ENCODE measurements at places on chromosomes 1 and 21.

DNA sequence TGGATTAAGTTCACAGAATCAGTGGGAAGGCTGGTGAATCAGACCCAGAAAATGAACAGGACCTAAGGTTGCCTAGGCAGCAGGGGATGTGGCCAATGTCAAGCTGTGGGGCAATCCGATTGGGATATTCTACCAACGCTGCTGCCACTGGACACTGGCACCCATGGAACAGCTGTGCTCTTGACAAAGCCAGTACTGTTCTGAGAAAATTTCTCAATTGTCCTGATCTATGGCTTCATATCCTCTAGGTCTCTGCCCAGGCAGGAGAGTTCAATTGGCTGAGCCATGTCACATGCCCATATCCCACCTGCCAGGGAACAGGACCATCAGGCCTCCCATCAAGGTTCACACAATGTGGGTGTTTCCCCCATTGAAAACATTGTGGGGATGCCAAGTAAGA, 6.2 kb downstream of the TACSTD2 start:
- no peak for DNase-seq

DNA sequence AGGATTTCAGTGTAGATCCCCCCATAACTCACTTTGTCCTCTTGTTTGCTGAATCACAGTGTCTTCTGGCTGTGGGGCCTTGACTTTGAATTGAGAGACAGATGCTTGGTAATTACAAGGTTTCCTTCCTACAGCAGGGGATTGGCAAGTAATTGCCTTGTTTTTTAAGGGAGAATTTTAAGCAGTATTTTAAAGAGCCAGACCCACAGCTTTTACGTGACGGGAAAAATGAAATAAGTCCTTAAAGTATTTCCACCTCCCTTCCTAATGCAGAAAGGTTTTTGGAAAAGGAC, 41.0 kb downstream of the PGBD5 start:
- DNase-seq = no peak

DNA sequence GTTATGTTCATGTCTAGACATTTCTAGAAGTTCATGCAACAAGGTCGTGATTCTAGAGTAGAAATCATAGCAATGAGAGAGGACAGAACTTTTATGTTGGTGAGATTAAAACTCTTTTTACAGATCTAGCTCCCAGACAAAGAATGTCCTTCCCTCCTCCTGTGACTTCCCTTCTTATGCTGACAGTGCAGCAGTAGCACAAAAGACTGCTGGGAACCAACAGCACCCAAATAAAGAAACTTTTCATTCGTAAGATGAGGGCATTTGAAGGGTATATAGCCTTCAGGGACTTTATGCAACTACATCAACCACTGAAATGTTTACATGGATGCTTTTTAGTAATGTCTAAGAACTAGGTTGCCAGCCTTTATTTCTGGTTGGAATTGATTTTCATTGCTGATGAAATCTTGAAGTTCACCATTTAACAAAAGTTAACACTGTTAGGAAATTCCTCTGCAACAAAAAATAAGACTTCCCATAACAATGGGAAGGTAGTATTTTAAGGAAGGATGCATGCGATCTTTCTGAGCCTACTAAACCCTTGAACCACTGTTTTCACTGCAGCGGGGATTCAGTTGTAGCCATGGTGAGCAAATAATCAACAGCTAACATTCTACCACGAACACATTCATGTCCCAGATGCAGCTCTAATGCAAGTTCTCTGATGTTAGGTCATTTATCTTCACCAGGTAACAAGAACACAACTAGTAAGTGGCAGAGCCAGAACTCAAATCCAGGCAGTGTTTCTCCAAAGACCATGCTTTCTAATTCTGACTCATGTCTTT, 672.8 kb downstream of the PTPRC start:
- no peak for DNase-seq

GRCh38 chr1:37809942-37810341, 1.9 kb upstream of the YRDC start:
- DNase-seq = no peak

GRCh38 chr1:56573311-56573710, 6.1 kb downstream of the PLPP3 start:
- DNase-seq = no peak

- no peak for DNase-seq
Observed at GRCh38 chr1:70205071-70205433, 327 bp downstream of the LRRC40 start.

GRCh38 chr1:245546875-245547274, 392.1 kb downstream of the KIF26B start:
- DNase-seq = no peak

DNA sequence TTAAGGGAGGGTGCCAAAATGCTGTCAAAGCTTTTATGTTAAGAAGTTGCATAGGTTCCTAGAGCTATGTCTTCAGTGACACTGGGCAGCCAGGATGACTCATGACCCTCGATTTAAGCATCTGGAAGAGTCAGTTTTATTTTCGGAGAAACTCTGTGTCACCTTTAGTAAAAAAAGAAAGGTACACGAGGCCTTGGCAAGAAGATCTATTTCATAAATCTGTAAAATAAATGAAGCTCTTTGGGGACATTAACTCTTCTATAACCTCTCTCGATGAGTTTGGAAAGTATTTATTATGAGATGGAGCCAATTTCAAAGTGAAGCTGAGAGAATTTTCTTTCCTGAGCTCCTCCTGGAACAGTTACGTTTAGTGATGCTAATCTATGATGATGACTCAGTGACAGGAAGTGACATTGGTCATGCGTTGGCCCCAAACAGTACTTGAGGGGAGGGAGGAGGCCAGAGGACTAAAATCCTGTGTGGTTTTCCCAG, 156.5 kb downstream of the HLX start:
- no peak for DNase-seq

GRCh38 chr1:175555266-175555665, 188.1 kb downstream of the TNR start:
- DNase-seq = no peak

DNA sequence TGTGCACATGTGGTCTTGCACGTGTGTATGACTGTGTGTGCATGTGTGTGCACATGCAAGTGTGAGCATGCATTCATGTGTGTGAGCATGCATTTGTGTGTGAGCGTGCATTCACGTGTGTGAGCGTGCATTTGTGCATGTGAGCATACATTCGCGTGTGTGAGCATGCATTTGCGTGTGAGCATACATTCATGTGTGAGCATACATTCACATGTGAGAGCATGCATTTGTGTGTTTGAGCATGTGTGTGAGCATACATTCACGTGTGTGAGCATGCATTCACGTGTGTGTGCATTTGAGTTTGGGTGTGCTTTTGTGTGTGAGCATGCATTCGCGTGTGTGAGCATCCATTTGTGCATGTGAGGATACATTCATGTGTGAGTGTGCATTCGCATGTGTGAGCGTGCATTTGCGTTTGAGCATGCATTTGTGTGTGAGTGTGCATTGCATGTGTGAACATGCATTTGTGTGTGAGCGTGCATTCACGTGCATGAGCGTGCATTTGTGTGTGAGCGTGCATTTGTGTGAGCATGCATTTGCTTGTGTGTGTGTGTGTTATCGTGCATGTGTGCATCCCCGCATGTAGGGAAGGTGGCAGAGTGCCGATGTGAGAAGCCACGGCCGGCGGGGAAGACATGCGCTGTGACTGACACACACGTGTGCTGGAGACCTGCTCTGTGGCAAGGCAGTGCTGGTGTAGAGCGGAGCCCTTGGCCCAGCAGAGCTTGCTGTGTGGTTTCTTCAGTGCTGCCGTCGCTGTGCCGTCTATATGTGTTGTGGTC, 18.2 kb downstream of the ITGB2 start:
- DNase-seq = no peak

- no peak for DNase-seq
Observed at GRCh38 chr1:162840250-162840839, 20.6 kb downstream of the CCDC190 start.

DNA sequence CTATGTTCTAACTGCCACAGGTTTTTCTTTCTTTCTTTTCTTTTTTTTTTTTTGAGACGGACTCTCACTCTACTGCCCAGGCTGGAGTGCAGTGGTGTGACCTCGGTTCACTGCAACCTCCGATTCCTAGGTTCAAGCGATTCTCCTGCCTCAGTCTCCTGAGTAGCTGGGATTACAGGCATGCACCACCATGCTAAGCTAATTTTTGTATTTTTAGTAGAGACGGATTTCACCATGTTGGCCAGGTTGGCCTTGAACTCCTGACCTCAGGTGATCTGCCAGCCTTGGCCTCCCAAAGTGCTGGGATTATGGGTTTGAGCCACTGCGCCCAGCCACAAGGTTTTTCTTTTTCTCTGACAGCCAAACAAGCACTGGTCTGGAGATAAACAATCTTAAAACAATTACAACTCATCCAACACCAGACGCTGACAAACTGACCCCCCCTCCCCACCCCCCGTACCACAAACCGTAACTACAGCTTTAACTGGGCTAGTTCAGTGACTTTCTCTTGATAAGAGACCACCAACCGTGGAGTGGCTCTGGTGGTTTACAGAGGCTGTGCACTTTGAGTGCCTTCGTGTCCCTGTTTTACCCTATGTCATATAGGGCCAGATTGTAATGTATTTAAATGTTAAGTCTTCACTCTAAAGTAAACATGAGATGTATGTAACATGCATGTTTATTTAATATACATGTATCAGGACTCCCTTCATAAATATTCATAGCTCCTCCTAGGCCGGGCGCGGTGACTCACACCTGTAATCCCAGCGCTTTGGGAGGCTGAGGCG, 19.5 kb upstream of the PUM1 start:
- no peak for DNase-seq

DNA sequence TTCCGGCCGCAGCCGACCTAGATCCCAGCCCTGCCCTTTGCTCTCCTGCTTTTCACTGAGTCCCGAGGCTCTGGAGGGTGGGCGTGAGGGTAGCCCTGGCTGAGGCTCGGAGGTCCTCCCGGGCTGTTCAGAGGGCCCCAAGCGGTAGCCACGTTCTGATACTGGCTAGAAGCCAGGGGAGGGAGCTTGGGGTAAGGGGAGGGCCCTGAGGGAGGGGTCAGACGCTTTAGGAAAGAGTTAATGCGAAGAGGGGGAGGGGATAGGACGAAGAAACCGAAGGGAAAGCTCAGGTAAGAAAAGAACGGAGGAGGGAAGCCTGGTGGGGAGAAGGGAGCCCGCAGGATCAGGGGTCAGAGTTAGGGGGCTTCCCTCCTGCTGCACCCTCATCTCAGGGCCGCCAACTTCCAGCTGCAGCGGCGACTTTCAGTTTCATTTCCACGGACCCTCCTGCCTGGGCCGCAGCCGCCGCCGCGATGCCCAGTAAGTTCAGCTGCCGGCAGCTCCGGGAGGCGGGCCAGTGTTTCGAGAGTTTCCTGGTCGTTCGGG, at the start of gene MOV10:
TSS of gene MOV10 (plus strand) at position 220 of the 546 bp plus-strand sequence. CDS start at position 474, 254 bp downstream.
- DNase-seq = peak; percentile 19

- no peak for DNase-seq
Observed at GRCh38 chr1:101833312-101833711, 163.4 kb downstream of the OLFM3 start.

GRCh38 chr1:64864018-64864940, 102.1 kb downstream of the JAK1 start:
- peak; percentile 30 for DNase-seq

- DNase-seq = no peak
Observed at GRCh38 chr21:44654576-44655175, at the start of gene KRTAP12-4. Gene KRTAP12-4 (minus strand): TSS chr21:44654659. CDS start chr21:44654614, 45 bp downstream.

Data from activated CD8-positive, alpha-beta memory T cell treated with anti-CD3 and anti-CD28 coated beads for 4 hours (primary cell).